ENCODE measurements at places on chromosomes 4 and X.

DNA sequence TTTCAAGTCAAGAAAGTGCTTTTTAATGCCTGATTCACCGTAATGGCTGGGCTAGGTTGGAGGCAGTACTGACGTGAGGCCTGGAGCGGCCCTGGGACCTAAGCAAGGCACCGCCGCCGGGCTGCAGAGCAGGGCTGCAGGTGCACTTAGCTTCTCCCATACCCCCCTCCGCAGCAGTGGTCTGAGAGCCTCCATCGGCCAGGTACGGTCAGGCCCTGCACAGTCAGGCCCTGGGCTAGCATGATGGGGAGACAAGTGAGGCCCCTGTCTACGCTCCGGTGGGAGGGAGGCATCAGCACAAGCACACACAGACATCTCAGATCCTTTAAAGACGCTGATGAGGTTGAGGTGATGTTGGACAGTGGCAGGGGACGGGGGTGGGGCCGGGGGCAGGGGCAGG, 4.7 kb downstream of the MAEA start:
- no peak for DNase-seq

- no peak for DNase-seq
These were observed 142.6 kb downstream of the PDHA2 start for GRCh38 chr4:95982516-95982915.

GRCh38 chr4:162360369-162361149, 196.8 kb upstream of the FSTL5 start:
- no peak for DNase-seq

GRCh38 chr4:161419822-161420221, 744.0 kb downstream of the FSTL5 start:
- no peak for DNase-seq

DNA sequence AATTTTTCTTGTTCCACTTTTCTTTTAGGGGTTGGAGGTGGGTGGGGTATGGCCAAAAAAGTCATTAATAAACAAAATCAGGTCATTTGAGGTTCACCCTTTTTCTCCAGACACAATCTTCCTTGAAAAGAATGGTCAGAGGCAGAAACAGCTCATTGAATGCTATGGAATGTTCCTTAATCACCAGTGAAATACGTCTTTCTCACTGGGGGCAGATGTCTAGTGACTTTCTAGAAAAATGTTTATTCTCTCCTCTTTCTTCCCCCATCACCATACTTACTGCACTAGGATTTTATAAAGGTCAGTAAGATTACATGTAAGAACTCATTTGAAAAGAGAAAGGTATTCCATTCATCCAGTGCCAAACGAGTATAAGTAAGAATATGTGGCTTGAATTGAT, 44.5 kb downstream of the MGST2 start:
- DNase-seq: no peak

DNA sequence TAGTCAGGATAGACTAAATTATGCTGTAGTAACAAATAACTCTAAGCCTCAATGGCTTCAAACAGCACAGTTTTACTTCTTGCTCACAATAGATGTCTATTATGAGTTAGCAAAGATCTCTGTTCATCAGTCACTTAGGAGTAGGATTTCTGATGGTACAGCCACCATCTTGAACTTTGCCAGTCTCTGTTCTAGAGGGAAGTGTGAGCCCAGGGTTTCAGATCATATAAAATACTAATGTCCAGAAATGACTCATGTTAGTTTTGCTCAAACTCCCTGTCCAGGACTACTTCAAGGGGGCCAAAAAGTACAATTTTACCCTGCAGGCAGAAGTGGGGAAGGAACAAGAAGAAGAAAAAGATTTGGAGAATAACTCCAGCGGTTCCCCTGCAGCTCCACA, 77.1 kb upstream of the LSM6 start:
- DNase-seq: no peak

GRCh38 chrX:21974011-21974385, 33.5 kb downstream of the SMS start:
- DNase-seq: no peak

- DNase-seq: peak; percentile 93
These were observed 2.3 kb downstream of the MAML3 start for GRCh38 chr4:140151699-140152012.

- no peak for DNase-seq
These were observed 6.0 kb upstream of the VSIG4 start for GRCh38 chrX:66045894-66046293.

DNA sequence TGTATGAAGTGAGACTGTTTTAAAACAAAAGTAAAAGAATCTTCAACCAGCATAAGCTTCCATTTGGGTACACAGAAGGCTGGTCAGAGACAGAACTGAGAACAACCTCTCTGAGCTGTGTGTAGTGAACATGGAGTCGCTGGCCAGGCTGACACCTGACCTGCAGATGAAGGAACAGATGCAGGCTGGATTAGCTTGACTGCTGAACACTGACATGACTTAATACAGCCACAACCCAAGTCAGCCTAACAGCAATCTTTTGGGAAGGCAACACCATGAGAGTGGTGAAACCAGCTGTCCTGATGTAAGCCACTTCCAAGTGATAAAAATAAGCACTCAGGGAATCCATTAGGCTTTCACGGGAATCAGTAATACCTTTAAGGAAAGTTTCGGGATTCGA, 10.1 kb downstream of the SCARB2 start:
- no peak for DNase-seq

- no peak for DNase-seq
These were observed 82.8 kb upstream of the HPF1 start for GRCh38 chr4:169840554-169840953.

GRCh38 chr4:169741569-169741968, 16.2 kb downstream of the HPF1 start:
- DNase-seq: no peak

- no peak for DNase-seq
These were observed 25.2 kb downstream of the LETM1 start for GRCh38 chr4:1830642-1831228.

- DNase-seq: no peak
These were observed 121.2 kb downstream of the GASK1B start for GRCh38 chr4:158051401-158052235.

- no peak for DNase-seq
These were observed 2.5 kb upstream of the SPANXD start for GRCh38 chrX:141701072-141701471.

Data from cardiac muscle cell (in vitro differentiated cells and primary cell).